ENCODE measurements at places on chromosomes 7 and 10.

- no peaks in the 10 kb centered on the region for H3K36me3 ChIP-seq
- H3K4me3 ChIP-seq, result no peak overlapping the region
- no peaks in the 10 kb centered on the region for H3K4me1 ChIP-seq
- H3K27ac ChIP-seq, result no peak overlapping the region
- no peak for DNase-seq
Measured at GRCh38 chr7:152866791-152867501, 107.4 kb downstream of the ACTR3B start.

DNA sequence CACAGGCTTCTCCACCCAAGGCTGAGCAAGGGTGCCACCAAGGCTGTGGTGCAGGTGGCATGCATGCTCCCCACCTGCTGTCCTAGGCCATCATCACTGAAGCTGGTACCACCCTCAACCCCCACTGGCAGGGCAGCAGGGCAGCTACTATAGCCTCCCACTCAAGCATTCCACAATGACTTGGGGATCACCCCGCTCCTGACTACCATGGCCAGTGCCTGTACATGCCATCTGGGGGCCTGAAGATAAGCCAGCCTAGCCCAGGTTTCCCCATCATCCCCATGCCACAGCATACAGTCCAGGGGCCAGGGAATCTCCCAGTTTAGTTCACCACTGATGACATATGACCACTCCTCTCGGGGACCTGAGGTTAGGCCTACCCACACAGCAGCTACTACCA is 510.9 kb upstream of the LRRTM3 start:
- DNase-seq, result no peak
- H3K27ac ChIP-seq, result no peak overlapping the region
- H3K36me3 ChIP-seq, result no peaks in the 10 kb centered on the region
- no peaks in the 10 kb centered on the region for H3K27me3 ChIP-seq
- no peak overlapping the region for H3K4me3 ChIP-seq

GRCh38 chr10:87734987-87735827 is 75.5 kb downstream of the PAPSS2 start:
- H3K36me3 ChIP-seq, result no peaks in the 10 kb centered on the region
- H3K4me3 ChIP-seq, result peak overlapping the region; percentile 40
- H3K27ac ChIP-seq, result peak overlapping the region; percentile 24
- peaks cover 32% of the 10 kb centered on the region for H3K4me1 ChIP-seq
- H3K27me3 ChIP-seq, result no peaks in the 10 kb centered on the region
- peak; percentile 93 for DNase-seq

GRCh38 chr7:32479574-32480200 is 10.5 kb downstream of the LSM5 start:
- H3K4me1 ChIP-seq, result no peaks in the 10 kb centered on the region
- no peak overlapping the region for H3K27ac ChIP-seq
- H3K27me3 ChIP-seq, result no peaks in the 10 kb centered on the region
- DNase-seq, result peak; percentile 61
- H3K4me3 ChIP-seq, result no peak overlapping the region

GRCh38 chr7:151208253-151208862 is 1.9 kb downstream of the H2BK1 start:
- no peak for DNase-seq
- no peak overlapping the region for H3K4me3 ChIP-seq
- peaks cover 18% of the 10 kb centered on the region for H3K27me3 ChIP-seq
- no peak overlapping the region for H3K27ac ChIP-seq

- DNase-seq, result no peak
- no peak overlapping the region for H3K27ac ChIP-seq
- no peak overlapping the region for H3K4me3 ChIP-seq
- no peaks in the 10 kb centered on the region for H3K36me3 ChIP-seq
Measured at GRCh38 chr7:94288096-94288495, 106.6 kb upstream of the COL1A2 start.

DNA sequence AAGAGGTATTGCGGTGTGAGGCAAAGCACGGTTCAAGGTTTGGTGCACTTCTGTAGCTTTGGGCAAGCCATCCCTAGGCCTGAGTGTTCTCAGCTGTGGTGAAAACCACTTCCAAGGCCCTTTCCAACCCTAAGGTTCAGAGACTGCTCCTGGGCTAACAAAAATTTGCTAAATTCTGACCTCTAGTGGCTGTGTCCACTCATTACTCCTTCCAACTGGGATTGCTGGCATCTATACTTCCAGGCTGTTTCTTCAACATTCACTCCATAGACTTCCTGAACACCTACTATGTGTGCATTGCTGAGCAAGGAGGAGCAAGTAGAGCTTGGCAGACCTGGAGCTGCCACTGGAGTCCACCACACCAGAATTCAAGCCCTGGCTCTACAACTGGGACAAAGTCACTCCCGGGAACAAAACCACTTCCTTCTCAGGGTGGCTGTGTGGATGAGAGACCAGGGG is 29.3 kb upstream of the SH3PXD2A start:
- no peak overlapping the region for H3K4me3 ChIP-seq
- no peaks in the 10 kb centered on the region for H3K4me1 ChIP-seq
- no peaks in the 10 kb centered on the region for H3K27me3 ChIP-seq
- no peaks in the 10 kb centered on the region for H3K36me3 ChIP-seq

- no peak for DNase-seq
- no peak overlapping the region for H3K27ac ChIP-seq
- no peak overlapping the region for H3K4me3 ChIP-seq
- H3K27me3 ChIP-seq, result no peaks in the 10 kb centered on the region
- no peaks in the 10 kb centered on the region for H3K36me3 ChIP-seq
- no peaks in the 10 kb centered on the region for H3K4me1 ChIP-seq
Measured at GRCh38 chr7:142451296-142451695, 193.4 kb upstream of the PRSS58 start.

- no peaks in the 10 kb centered on the region for H3K4me1 ChIP-seq
- H3K4me3 ChIP-seq, result no peak overlapping the region
- H3K27ac ChIP-seq, result no peak overlapping the region
- no peak for DNase-seq
- peaks cover 5% of the 10 kb centered on the region for H3K27me3 ChIP-seq
- H3K36me3 ChIP-seq, result no peaks in the 10 kb centered on the region
Measured at GRCh38 chr10:125291836-125292235, 131.5 kb upstream of the CTBP2 start.

GRCh38 chr7:144720710-144721109 is 115.1 kb downstream of the TPK1 start:
- H3K36me3 ChIP-seq, result no peaks in the 10 kb centered on the region
- H3K27me3 ChIP-seq, result no peaks in the 10 kb centered on the region
- H3K4me1 ChIP-seq, result no peaks in the 10 kb centered on the region
- no peak overlapping the region for H3K4me3 ChIP-seq
- H3K27ac ChIP-seq, result no peak overlapping the region

Measured in neural progenitor cell (in vitro differentiated cells).